ENCODE measurements at places on chromosomes 11 and 22.

DNA sequence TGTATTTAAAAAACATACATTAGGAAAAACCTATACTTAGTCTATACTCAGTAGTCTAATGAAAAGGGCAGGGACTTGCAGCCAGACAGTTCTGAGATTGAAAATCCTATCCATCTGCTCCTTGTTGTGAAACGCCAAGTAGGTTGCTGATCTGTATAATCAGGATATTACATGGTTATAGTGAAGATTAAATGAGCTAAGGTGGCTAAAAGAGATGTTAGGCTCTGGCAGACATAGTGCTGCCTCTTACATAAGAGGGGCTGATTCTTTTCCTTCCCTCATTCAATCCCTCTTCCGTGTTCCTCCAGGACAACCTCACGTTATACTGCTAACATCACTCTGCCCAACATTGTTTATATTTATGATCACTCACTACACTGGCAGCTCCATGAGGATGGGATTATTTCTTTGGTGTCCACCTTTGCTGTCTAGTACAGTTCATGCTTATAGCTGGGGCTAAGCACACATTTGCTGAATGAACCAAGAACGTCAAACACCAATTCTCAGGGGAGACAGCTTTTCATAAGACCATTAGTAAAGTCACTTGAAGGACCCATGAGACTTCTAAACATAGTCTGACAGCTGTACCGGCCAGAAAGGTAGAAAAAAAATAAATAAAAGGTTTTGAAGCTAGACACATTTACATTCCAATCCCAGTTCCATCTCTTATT lies 46.3 kb downstream of the GAB2 start:
- DNase-seq = no peak

DNA sequence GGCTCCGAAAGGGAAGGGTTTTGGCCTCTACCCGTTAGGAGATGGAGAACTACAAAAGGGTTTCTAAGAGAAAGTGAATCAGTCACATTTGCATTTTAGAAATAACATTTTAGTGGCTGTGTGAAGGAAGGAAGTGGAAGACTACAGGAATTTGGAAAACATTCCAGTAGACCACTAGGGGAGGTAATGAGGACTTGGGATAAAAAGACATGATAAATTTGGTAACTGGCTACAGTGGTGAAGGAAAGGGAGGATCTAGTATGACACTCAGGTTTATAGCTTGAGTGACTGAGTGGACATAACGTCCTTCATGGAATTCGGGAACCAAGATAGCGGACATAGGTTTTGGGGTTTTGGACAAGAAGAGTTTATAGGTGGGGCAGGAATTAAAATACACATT lies 7.0 kb upstream of the RRM1 start:
- DNase-seq = no peak

DNA sequence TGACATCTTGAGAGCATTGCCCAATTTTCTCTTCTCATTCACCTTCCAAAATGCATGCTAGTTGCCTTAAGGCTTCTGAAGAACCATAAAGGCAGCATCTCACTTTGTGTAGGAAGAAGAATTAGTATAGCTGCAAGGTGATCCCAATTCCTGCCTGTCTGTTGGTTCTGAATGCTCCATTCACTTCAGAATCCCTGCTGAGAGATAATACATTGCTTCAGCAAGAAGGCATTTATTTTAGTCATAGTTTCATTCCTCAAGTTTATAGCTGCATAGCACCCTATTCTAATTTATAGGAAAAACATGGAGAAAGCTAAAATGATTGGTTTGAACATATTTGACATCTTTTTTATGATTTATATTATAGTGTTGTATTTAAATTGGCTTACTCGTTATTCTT lies 181.3 kb downstream of the METTL15 start:
- no peak for DNase-seq

GRCh38 chr11:64621283-64622019 lies 30.4 kb downstream of the SLC22A12 start:
- DNase-seq = no peak

DNA sequence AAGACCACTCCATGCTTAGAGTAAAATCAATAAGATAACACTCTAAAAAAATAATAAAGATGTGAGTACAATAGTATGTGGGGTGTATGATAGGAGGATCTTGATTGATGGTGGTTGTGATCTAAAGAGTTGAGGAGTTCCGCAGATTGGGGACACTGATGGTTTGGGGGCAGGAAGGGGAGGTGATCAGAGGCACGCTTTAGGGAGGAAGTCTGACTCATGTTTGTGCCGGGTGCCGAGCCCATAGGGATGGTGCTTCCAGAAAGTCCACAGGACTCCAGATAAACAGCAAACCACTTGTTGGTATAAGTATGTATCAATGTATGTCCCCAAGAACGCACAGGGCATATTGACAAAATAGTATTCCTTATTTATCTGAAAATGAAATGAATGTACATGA lies 27.5 kb downstream of the LINC01488 start:
- DNase-seq = no peak

DNA sequence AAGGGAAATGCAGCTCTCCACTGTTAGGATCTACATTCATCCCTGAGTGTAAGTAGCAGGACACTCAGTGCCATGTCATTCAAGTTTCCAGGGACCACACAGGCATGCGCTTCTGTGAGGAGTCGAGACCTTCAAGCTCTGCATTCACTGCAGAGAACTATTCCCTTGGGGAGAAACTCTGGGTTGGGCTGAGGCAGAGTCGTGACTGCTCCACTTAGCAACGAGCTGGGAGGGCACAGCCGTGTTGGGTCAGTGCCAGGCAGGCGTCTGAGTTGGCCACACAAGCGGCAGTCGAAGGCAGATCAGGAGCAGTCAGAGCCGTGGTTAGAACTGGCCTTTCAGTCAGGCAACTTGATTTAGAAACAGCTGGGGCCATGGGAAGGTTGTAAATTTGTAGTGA lies 14.7 kb downstream of the MPEG1 start:
- no peak for DNase-seq

GRCh38 chr11:116890193-116890592 lies 52.8 kb upstream of the APOA1 start:
- peak; percentile 17 for DNase-seq

DNA sequence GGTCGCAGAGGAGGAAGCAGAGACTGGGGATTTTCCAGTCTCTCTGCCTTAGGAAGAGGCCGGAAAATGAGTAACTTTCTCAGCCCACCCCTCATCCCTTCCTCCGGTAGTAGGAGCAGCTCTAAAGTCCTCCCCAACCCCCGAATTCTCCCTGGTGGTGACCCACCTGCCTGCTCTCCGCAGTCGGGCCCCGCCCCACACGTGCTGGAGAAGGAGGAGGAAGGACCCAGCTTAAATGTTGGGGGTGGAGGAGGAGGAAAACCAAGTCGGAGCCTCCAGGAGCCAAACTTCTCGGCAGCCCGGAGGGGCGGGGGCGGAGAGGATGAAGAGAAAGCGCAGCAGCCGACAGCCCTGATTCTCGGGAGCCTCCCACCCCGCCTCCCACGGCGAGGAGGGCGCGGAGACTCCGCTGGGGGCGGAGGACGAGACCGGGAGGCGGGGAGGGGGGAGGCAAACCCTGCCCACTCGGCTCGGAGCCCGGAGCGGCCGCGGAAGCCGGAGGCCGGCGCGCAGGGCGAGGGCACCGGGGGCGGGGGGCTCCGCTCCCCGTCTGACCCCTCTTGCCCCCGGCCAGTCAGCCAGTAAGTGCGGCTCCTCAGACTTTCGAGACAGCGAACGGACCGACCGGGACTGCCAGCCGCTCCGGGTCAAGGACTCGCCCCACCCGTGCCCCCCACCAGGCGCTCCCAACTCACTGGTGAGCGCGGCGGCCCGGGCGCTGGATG lies at the start of gene TPBGL:
Gene TPBGL (plus strand): TSS at position 464 of the 725 bp plus-strand sequence. CDS start 276 bp downstream, outside the sequence.
- no peak for DNase-seq

GRCh38 chr22:49827853-49828598 lies at the start of gene BRD1:
TSS of gene BRD1 (minus strand) at chr22:49827873. CDS start at chr22:49824317, 3,556 bp downstream.
- peak; percentile 52 for DNase-seq

GRCh38 chr11:30358536-30358935 lies 35.6 kb downstream of the ARL14EP start:
- DNase-seq = no peak

DNA sequence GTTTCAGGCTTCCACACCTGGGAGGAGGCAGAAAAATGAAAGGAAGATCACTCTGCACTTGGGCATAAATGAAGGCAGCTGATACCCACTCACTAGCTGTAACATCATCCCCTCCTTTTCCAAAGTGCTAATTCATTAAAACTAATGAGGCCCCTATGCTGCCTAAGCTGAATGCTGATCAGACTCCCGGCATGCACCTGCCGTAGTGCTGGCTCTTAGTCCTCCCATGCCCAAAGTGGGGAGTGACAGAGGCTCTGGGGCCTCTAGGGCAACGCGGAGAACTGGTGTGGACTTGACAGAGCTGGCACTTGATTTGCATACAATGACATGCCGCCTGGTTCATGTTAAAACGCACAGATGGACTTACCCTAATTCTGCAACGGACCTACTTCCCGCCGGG lies 96.5 kb upstream of the NCAM1 start:
- no peak for DNase-seq

- DNase-seq = no peak
Measured at GRCh38 chr11:133823211-133823610, 22.1 kb downstream of the SPATA19 start.

DNA sequence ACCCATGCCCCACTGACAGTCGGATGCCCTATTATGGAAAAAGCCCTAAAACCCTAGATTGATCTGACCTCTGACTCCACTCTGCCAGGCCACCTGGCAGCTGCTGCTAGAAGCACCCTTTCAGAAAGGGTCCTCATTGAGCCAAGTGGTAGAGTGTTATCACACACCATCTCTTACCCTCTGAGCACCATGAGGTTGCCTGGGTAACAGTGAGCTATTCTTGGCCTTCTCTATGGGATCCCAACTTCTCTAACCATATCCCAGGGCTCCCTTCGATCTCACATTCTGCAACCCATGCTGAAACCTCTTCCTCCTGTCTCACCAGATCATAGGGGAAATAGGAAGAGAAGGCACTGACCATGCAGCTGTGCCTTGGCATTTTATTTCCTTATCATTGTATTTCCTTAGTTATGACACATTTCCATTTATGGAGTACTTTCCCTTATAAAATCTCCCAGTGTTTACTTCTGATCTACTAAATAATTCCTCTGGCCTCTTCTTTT lies 52.7 kb downstream of the MPPED2 start:
- DNase-seq = no peak

DNA sequence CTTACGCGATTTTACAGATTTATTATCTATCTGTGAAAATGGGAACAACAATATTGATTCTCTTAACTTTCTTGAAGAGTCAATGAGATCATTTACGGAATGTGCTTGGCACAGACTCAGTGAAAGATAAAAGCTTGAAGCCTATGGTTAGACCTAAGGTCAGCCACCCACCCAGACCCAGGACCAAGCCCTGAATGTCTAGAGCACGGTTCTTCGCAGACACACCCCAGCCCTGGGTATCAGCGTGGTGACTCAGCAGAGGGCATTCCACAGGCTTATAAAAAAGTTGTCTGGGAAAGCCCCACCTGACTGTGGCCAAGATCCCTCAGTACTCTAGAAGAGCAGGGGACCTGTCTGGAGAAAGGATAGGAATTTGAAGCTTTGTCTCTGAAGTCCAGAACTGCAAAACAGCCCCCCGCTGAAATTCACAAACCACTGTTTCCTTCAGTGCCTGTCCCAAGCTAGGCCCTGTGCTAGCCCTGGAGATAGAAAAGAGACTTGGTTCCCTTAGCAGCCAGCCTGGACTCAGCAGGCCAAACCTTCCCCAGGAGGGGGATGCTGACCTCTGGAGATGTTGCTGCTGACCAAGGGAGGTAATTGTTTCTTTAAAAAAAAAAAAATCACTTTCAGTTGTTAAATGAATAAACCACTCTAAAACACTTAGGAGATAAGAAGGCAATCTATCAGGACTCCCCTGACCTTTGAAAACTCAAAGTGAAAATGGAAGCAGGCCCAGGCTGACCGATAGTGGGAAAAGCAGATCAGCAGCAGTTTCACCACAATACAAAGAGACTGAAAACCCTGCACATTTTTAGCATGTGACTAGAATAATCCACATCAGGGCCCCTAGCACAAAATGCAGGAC lies 114.0 kb downstream of the ABTB2 start:
- DNase-seq = no peak

- DNase-seq = no peak
Measured at GRCh38 chr22:24201681-24202614, 20.7 kb downstream of the SUSD2 start.

- no peak for DNase-seq
Measured at GRCh38 chr22:48975316-48975741, 852.3 kb downstream of the BRD1 start.
